ENCODE measurements at places on chromosomes 12 and 14. TPM values are rescaled to one million over a fixed set of nuclear protein-coding genes. Genes with fewer than 3 reads are reported as not detected.

The KCTD10 gene
- 43.1 TPM for total RNA-seq

The TMEM132C gene
- not detected for total RNA-seq

The MSRB3 gene
- 77.3 TPM for total RNA-seq

The CIDEB gene
- not detected for total RNA-seq

DNA sequence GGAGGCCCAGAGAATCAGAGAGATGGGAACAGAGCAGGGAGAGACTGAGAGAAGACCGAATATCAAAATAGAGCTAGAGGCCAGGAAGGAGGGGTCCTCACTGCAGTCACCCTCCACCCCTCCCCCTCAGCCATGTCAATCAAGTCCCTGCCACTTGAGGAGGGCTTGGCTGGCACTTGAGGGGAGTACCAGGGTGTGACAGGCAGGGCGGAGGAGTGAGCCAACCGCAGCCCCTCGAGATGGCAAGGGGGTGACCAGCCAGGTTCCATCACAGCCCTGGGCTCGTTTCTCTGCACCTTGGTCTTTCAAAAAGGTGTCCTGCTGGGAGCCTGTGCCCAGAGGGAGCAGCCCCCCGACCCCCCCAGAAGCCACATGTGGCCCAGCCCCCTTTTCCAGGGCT lies 4.2 kb downstream of the AQP5 start:
- no peak for DNase-seq

GRCh38 chr14:73489481-73490175 lies 1.1 kb upstream of the RIOX1 start:
- no peak for DNase-seq

DNA sequence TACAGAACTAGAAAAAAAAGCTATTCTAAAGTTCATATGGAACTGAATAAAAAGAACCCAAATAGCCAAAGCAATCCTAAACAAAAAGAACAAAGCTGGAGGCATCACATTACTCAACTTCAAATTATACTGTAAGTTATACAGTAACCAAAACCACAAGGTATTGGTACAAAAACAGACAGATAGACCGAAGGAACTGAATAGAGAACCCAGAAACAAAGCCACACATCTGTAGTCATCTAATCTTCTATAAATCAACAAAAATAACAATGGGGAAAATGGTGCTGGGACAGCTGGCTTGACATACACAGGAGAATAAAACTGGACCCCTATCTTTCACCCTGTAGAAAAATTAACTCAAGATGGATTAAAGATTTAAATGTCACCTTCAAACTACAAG lies 38.1 kb upstream of the CMKLR1 start:
- DNase-seq: no peak

DNA sequence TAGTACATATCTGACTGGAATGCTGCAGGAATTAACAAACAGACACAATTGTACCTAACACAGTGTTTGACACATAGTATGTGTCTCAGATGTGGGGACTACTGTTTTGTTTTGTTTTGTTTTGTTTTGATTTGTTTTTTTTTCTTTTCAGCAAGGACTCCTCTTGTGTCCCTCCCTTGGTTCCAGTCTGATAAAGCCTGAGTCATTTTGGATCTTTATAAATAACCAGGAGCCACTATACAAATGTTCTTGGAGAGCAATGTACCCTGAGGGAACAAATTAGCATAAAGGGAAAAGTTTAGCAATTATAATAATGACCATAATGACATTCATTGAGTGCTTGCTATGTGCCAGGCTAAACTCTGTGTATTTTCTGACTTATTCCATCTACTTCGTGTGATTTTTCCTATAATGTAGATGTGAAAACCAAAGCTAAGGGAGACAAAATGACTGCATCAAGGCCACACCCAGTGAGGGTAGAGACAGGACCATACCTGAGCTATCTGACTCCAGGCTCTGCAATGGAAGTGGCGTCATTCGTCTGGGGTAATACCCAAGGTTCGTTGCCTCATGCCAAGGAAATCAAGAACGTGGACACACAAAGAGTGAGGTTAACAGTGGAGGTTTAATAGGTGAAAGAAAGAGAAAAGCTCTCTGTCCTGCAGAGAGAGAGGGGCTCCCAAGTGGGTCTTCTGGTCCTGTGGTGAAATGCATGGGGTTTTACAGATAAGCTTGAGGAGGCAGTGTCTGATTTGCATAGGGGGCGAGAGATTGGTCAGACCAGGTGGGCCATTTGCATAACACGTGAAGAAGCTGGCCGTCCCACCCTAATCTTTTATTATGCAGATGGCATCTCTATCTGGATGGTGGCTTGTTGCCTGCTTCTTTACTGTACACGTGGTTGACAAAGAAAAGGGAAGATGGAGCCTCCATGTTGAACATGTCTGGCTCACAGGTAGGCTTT lies 285.5 kb upstream of the SFSWAP start:
- DNase-seq: no peak

GRCh38 chr12:121701667-121702277 lies 10.8 kb upstream of the TMEM120B start:
- DNase-seq: no peak

DNA sequence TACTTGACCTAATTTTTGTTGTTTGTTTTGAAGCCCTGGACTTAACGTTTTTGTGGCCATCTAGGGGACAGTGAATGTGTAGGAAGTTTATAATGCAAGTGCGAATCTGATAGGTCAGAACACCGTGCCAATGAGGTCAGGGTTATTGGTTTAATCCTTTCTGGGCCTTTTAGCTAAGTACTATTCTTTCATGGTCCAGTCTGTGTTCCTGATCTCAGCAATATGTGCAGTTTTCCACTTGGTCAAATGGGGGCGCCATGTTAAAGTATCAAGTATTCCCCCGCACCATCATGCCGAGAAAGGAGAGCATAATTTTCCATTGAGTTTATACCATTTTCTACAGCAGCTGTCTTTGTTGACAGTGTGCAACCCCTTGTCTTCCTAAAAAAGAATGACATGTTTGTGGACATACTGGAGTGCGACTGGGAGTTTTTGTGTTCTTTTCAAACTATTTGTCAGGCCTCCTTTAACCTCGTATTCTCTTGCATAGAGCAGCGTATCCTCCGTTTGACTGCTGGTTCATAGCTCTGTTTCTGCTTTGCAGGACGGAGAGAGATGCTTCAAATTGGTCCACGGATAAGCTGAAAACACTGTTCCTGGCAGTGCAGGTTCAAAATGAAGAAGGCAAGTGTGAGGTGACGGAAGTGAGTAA lies 1.3 kb downstream of the AHSA1 start:
- no peak for DNase-seq

DNA sequence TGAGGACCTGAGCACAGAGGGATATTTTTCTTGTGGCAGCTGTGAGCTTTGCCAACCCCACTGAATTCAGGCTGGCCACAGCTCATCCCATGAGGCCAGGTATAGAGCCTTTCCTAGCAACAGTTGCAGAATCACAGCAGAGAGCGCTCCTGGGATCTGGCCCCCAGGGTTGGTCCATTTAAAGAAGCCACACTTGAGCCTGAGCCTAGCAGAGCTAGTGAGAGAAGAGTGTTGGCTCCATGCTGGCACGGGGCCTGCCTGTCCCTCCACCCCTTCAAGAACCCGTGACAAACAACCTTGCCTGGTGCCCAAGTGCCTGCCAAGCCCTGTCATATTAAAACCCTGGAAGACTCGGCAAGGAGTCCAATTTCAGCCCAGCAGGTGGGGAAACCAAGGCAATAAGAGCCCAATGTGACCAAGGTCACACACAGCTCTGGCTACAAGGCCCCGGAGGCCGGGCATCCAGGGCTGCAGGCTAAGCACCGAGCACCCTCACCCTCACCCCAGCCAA lies 91.6 kb downstream of the LRRC74A start:
- no peak for DNase-seq

DNA sequence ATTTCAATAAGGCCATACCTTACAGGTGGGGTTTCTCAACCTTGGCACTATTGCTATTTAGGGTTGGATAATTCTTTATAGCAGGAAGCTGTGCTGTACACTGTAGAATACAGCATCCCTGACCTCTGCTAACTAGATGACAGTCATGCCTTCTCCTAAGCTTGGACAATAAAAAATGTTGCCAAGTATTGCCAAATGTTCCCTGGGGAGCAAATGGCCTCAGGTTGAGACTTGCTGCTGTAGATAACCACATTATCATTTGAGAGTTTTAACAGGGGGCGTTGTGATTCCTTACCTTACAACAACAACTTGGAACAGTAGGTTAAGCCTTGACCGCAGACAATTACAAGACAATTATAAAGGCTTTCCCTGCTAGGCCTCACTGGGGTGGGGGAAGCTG lies 1073.6 kb upstream of the TMEM132C start:
- no peak for DNase-seq

- DNase-seq: no peak
These were observed 91.9 kb downstream of the DAD1 start for GRCh38 chr14:22497144-22497423.

DNA sequence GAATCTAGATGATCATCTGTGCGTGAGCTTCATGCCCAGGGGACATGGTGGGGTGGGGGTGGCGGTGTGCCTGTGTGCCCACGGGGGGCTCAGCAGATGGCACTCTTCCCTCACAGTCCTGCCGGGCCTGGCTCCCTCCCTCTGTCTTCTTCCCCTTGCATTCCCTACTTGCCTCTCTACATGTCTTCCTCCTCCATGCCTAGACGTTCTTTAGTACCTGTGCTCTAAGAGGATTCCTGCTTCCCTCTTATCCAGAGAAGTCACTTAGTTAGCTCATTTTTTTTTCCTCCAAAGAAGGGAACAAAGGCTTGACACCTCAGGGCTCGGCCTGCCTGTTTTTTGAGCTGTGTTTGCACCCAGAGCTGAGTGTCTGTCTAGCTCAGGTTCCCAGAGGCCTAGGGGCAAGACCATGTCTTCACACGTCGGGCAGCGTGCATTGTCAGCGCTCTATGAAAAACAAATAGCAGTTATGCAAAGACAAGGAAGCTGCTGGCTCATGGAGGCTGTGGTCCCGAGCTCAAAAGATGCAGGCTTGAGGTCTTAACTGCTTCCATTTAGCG lies 48.8 kb downstream of the NINJ2 start:
- no peak for DNase-seq

- DNase-seq: no peak
These were observed 36.1 kb upstream of the OR5AU1 start for GRCh38 chr14:21191809-21192446.

DNA sequence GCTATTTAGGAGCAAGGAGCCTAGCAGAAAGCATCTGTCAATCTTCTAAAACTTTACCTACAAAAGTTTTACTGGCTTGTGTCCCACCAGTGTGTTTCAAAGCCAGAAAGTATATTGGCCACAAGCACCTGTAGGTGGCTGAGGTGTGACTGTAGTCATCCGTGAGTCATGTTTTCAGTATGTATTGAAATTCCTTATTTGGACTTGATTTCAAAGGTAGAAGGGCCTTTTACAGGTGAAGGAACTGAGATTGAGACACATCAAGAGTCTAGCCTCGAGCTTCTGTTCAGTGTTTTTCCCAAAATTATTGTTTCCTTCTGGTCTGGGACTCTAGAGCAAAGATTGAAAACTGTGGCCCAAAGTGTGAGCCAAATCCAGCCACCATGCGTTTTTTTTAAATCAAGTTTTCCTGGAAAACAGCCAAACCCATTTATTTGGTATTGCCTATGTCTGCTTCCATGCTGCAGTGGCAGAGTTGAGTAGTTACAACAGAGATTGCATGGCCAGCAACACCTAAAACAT lies 195.3 kb upstream of the BCL2L14 start:
- no peak for DNase-seq

DNA sequence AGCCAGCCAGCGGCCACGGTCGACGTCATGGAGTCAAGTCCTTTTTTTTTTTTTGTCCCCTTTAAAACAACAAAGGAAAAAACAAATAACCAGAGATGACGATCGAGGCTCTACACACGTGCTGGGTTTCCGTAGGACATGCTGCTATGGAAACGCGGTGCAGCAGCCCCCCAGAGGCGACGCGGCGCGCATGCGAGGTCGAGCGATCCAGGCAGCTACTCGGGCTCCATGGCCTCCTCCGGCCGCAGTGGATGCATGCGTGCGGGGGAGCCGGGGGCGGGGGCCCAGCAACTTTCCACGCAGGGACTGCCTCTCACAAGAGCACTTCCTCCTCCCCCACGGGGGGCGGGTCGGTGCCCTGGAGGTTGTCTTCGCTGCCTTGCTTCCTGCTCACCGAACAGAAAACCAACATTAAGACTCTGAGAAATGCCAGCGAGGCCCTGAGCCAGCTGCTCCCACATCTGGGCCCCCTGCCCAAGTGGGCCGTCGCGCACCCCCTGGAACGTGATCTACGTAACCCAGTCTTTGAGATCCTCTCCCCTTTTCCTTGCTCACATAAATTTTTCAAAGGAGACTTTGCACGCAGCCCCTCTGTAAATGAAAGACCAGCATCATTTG lies 30.7 kb downstream of the P2RX4 start:
- DNase-seq: no peak

DNA sequence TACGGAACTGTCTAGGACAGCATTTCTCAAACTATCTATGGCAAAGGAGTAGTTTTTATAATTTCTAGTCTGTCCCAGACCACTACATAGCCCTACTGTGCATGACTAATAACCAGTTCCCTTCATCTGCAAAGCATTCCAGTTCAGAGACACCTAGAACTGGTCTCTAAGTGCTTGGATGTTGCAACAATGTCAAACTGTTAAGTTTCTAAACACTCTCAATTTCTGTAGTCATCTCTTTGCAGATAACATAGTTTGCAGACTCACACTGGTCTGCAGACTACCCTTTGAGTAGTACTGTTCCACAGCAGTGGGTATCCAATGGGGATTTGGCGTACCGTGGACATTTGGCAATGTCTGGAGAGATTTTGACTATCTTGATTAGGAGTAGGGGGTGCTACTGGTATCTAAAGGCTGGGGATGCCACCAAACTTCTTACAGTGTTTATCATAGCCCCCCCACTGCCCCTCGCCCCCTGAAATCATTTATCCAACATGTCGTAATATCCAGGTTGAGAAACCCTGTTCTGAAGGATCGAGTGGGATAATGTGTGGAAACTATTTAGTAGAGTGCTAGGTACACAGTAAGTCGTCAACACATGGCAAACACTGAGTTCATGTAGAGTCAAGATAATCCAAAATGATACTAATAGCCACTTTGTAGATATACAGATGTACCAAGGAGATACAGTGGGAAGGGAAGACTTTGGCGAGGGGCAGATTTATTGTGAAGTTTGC lies 1.7 kb downstream of the C12orf76 start:
- no peak for DNase-seq

Data from osteocyte (in vitro differentiated cells).